ENCODE measurements at places on chromosomes 13 and 19. TPM values are rescaled to one million over a fixed set of nuclear protein-coding genes. Genes with fewer than 3 reads are reported as not detected.
A peak's percentile ranks its signal among the peaks of the same experiment; 100 is the strongest.

- H3K4me3 ChIP-seq: no peak overlapping the region
- no peaks in the 10 kb centered on the region for H3K4me1 ChIP-seq
- H3K27me3 ChIP-seq: no peaks in the 10 kb centered on the region
- no peak overlapping the region for H3K27ac ChIP-seq
- DNase-seq: peak; percentile 22
- no peaks in the 10 kb centered on the region for H3K36me3 ChIP-seq
Measured at GRCh38 chr13:114109641-114110041, 22.8 kb downstream of the RASA3 start.

DNA sequence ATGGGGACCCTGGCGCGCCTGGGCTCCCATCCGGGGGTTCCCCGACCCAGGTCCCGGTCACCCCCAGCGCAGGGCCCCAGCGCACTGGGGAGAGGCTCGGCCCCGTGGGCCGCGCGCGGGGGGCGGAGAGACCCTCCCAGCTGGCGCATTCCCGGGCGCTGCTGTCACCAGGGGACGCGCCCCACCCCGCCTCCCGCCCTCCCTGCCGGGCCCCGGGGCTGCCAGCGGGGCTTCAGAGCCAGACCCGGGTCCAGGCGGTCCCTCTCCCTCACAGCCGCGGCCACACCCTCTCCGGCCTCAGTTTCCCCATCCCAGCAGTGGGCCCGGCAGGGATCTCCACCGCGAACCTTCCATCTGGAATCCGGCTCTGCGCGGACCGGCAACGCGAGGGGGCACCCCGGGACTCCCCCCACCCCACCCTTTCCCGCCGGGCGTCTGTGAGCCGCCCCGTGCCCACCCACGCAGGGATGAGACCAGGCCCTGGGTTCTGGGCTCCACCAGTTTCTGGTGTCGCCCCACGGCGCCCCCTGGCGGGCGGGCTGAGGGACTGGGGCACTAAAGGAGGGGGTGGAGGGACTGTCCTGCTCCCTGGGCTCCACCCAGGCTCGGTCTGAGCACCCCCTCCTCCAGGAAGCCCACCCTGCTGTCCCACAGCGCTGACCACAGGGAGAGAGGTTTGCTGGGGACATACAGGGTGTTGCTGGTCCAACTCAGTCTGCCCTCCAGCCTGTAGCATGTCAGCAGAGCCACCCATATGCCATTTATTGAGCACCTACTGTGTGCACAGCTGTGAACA, 878 bp upstream of the ADAMTSL5 start:
- no peaks in the 10 kb centered on the region for H3K27me3 ChIP-seq
- peak; percentile 77 for DNase-seq
- peak overlapping the region; percentile 91 for H3K4me3 ChIP-seq
- no peak overlapping the region for H3K27ac ChIP-seq
- H3K4me1 ChIP-seq: peaks cover 24% of the 10 kb centered on the region

GRCh38 chr13:43785650-43786471, 911 bp downstream of the ENOX1 start:
- H3K36me3 ChIP-seq: no peaks in the 10 kb centered on the region
- H3K27me3 ChIP-seq: no peaks in the 10 kb centered on the region
- H3K4me1 ChIP-seq: peaks cover 9% of the 10 kb centered on the region

DNA sequence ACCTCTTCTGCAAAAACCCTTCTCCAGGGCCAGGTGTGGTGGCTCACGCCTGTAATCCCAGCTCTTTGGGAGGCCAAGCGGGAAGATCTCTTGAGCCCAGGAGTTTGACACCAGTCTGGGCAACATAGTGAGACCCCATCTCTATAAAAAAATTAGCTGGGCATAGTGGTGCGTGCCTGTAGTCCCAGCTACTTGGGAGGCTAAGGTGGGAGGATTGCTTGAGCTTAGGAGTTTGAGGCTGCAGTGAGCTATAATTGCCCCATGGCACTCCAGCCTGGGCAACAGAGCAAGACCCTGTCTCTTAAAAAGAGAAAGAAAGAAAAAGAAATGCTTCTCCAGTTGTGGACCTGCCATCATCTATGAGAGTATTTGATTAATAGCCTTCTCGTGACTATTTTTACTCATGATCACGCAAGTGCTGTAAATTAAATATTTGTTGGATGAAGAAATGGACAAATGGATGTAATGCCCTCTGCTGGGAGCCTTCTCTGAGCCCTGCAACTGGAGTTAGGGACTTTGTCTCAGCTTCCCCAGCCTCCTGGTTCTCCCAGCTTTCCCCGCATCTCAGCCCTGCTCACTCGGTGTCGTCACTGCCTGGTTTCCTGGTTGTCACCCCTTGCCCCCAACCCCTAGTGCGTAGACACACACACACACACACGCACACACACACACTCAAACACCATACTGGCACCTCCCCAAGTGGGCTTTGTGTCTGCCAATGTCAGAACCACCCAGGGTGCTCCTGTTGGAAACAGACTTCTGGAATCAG, 12.2 kb downstream of the WIZ start:
- peak overlapping the region; percentile 37 for H3K27ac ChIP-seq
- no peaks in the 10 kb centered on the region for H3K36me3 ChIP-seq
- H3K4me3 ChIP-seq: no peak overlapping the region
- DNase-seq: no peak
- H3K4me1 ChIP-seq: peaks cover 19% of the 10 kb centered on the region

The RINL gene
- total RNA-seq: 1.9 TPM

The FFAR2 gene
- total RNA-seq: not detected

The IFI30 gene
- 38.3 TPM for total RNA-seq

The C13orf46 gene
- total RNA-seq: not detected

The ACP5 gene
- total RNA-seq: not detected
